Left kidney (tissue), 8 donors: ENCODE measurements at places on chromosomes 16 and 17. TPM values are rescaled to one million over a fixed set of nuclear protein-coding genes. Genes with fewer than 3 reads are reported as not detected.

The SOCS1 gene
- polyA plus RNA-seq: 4.0 TPM

The GAST gene
- not detected for polyA plus RNA-seq

The PHAF1 gene
- polyA plus RNA-seq: 29.3 TPM

The OTOP2 gene
- not detected for polyA plus RNA-seq

The MT1F gene
- polyA plus RNA-seq: 57.5 TPM

The LPO gene
- polyA plus RNA-seq: 0.17 TPM

The GPR142 gene
- 0.25 TPM for polyA plus RNA-seq

The DBNDD1 gene
- 10.6 TPM for polyA plus RNA-seq

The PRRT2 gene
- 19.4 TPM for polyA plus RNA-seq

The KRTAP17-1 gene
- not detected for polyA plus RNA-seq

The PLK1 gene
- polyA plus RNA-seq: 38.8 TPM

The FOXJ1 gene
- polyA plus RNA-seq: 15.5 TPM

The IRX5 gene
- 5.2 TPM for polyA plus RNA-seq

The KCNAB3 gene
- 12.3 TPM for polyA plus RNA-seq

The HIC1 gene
- 13.2 TPM for polyA plus RNA-seq

The MYH13 gene
- 0.17 TPM for polyA plus RNA-seq

The CD300LB gene
- polyA plus RNA-seq: 0.15 TPM

The ZNF629 gene
- polyA plus RNA-seq: 27.6 TPM

The RNF43 gene
- 12.9 TPM for polyA plus RNA-seq

The BCL6B gene
- polyA plus RNA-seq: 21.8 TPM
